ENCODE measurements at places on chromosomes 13 and 19. TPM values are rescaled to one million over a fixed set of nuclear protein-coding genes. Genes with fewer than 3 reads are reported as not detected.

DNA sequence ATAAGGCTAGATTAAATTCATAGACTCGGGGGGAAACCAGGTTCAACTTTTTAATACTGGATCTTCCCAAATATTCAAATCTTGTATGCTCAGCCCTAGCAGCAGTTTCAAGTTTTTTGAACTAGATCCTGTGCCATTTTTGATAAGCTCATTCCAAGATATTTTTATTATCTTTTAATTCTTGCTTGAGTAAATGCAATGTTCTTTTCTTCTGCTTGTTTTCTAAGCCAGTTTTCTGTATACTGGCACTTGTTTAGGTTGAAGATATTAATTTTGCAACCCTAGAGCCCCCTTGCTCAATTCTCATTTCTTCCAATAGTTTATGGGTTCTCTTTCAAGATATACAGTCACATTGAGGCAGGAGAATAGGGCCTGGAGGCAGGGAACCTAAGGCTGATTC lies 13.1 kb upstream of the PNMA8C start:
- H3K27ac ChIP-seq, result no peak overlapping the region
- no peaks in the 10 kb centered on the region for H3K36me3 ChIP-seq
- no peak overlapping the region for H3K4me3 ChIP-seq
- H3K4me1 ChIP-seq, result no peaks in the 10 kb centered on the region

GRCh38 chr13:21738630-21739029 lies 67.8 kb downstream of the FGF9 start:
- H3K27ac ChIP-seq, result no peak overlapping the region
- no peak overlapping the region for H3K4me3 ChIP-seq
- DNase-seq, result no peak
- no peaks in the 10 kb centered on the region for H3K36me3 ChIP-seq
- H3K4me1 ChIP-seq, result no peaks in the 10 kb centered on the region
- H3K27me3 ChIP-seq, result peaks cover 20% of the 10 kb centered on the region

DNA sequence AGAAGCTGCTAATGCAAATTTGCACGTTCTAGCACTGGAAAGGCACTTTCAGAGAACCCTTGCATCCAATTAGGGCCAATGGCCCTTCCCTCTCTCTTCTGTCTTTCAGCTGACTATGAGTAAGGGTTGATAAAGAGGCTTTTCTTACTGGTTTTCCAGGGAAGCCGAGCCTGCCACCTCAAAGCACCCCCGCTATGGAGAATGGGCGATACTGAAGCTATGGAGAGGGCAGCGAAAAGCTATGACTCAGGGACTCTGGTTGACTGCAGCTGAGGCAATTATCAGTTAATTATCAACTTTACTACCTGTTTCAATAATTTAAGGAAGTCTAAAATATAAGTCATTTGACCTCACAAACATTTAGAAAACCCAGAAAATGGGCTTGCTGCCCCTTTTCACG lies 115.8 kb downstream of the TRPC4 start:
- no peak overlapping the region for H3K4me3 ChIP-seq
- no peak for DNase-seq
- no peaks in the 10 kb centered on the region for H3K36me3 ChIP-seq
- H3K27me3 ChIP-seq, result no peaks in the 10 kb centered on the region

DNA sequence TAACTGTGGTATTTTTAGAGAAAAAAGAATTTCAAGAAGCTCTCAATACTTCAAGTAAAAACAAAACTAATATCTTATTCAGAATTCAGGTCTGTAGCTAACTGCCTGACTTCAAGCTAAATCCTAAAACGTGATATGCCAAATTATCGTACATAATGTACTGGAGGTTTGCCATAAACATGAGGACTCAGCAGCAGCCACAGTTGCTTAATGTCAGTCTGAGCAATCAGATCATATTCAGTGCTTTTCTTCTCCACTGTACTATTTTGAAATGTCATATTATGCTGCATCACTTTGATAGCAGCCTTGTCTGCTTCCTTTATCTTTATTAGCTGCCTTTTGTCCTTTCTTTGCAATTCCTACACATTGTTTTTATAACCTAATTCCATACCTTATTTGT lies 265.1 kb upstream of the EDNRB start:
- H3K27ac ChIP-seq, result no peak overlapping the region
- H3K4me3 ChIP-seq, result no peak overlapping the region
- DNase-seq, result no peak
- H3K4me1 ChIP-seq, result no peaks in the 10 kb centered on the region
- no peaks in the 10 kb centered on the region for H3K27me3 ChIP-seq
- H3K36me3 ChIP-seq, result no peaks in the 10 kb centered on the region

DNA sequence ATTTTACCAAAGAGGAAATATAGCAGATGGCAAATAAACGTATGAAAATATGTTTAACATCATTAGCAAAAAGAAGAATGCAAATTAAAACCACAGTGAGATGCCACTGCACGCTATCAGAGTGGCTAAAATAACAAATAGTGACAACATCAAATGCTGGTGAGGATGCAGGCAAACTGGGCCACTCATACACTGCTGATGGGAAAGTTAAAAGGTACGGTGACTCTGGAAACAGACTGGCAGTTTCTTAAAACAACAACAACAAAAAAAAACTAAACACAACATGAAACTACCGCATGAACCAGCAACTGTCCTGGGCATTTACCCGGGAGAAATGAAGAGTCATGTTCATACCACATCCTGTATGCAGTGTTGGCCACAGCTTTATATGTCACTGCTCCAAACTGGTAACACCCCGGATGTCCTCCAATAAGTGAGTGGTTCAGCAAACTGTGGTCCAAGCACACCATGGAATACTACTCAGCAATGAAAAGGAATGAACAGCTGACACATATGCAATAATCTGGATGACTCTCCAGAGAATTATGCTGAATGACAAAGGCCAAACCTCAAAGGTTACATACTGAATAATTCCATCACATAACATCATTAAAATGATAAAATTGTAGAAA lies 22.3 kb downstream of the EPS15L1 start:
- H3K36me3 ChIP-seq, result peaks cover 10% of the 10 kb centered on the region
- H3K27me3 ChIP-seq, result no peaks in the 10 kb centered on the region
- peak; percentile 25 for DNase-seq
- H3K4me3 ChIP-seq, result peak overlapping the region; percentile 18

DNA sequence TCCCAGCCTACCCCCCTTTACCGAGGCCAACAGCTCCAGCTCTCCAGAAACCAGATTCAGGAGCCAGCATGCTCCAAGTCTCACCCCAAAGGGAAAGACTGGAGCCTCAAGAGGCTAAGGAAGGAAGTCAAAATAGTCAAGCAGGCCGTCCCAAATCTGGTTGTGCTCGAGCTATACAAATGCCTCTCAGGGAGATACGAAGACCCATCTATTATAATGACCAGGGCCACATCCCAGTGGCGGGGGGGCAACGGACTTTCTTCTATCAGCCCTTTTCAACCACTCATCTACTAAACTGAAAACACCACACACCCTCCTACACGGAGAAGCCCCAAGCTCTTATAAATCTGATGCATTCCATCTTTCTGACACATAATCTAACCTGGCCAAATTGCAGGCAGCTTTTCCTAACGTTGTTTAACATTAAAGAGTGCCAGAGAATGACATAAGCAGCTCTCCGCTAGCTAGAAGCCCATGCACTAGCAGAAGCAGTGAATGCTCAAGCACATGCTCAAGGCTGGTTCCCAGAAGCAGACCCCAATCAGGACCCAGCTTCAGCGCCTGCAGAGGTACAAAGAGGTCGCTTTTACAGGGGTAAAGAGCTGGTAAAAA lies 104.6 kb upstream of the ZNF98 start:
- no peaks in the 10 kb centered on the region for H3K4me1 ChIP-seq
- H3K36me3 ChIP-seq, result no peaks in the 10 kb centered on the region
- DNase-seq, result no peak
- no peak overlapping the region for H3K27ac ChIP-seq
- H3K27me3 ChIP-seq, result peaks cover 6% of the 10 kb centered on the region
- H3K4me3 ChIP-seq, result no peak overlapping the region

DNA sequence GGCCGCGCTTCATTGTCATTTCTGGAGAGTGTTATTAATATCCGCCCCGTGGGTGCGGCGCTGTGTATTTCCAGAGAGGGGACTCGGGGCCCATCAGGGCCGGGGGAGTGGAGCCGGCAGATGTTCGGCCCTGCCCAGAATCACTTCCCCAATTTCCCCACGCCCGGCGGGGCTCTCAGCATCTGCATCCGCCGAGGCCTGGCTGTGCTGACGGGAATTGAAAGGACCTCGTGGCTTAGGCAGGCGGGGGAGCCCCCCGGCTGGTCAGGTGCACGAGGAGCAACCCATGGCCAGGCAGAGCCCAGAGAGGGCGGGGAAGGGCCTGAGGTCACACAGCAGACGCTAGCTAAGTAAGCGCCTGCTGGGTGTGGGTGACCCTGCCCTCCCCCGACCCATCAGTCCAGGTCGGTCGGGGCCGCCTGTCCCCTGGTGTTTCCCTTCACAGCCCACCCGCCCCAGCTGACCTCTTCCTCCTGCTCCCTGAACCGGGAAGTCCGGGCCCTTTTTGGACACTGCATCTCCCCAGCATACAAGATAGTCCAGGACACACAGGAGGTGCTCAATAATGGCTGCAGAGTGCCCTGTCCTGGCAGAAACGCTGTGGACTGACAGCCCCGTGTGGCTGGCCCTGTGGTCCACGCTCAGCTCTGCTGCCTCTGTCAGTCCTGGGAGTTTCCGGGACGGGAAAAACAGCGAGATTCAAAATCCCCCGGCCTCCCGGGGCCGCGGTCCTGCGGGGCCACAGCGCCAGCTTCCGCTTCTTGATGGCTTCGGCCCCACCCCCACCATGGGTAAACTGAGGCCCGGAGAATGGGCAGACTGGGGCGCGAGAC lies 22.1 kb downstream of the ARID3A start:
- H3K27me3 ChIP-seq, result no peaks in the 10 kb centered on the region
- peaks cover 20% of the 10 kb centered on the region for H3K4me1 ChIP-seq
- H3K27ac ChIP-seq, result no peak overlapping the region
- no peak overlapping the region for H3K4me3 ChIP-seq
- H3K36me3 ChIP-seq, result no peaks in the 10 kb centered on the region
- peak; percentile 44 for DNase-seq

DNA sequence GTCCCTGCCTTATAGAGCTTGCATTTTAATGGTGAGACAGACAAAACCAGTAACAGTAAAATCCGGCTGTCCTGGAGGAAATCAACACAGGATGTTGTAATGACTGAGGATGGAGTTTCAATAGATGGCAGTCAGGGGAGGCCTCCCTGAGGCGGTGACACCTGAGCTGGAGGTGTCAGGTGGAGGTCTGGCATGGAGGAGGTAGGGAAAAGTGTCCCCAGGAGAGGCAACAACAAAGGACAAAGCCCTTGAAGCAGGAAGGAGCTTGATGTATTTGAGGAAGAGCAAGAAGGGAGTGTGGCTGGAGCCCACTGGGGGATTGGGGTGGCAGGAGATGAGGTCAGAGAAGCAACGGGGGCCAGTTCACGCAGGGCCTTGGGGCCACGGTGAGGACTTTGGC lies 7.8 kb downstream of the GRIN2D start:
- H3K27ac ChIP-seq, result peak overlapping the region; percentile 54
- peaks cover 24% of the 10 kb centered on the region for H3K27me3 ChIP-seq
- no peak overlapping the region for H3K4me3 ChIP-seq
- no peaks in the 10 kb centered on the region for H3K36me3 ChIP-seq
- DNase-seq, result no peak

DNA sequence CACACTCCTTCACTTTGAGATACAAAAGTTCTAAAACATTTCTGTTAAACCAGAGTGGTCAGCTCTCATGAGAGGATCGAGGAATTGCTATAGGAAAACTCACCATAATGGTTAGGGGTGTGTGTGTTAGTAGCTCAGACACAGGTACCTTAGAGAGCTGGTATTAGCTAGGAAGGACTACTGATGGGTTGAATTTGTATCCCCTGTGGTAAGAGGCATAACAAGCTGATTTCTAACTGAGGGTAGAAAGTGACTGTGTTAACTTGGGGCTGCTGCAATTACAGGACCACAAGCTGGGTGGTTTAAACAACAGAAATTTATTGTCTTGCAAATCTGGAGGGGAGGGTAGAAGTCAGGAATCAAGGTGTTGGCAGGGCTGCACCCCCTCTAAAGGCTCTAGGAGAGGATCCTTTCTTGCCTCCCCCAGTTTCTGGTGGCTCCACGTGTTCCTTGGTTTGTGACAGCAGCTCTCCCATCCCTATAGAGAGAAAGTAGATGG lies 17.4 kb downstream of the LEUTX start:
- peaks cover 7% of the 10 kb centered on the region for H3K4me1 ChIP-seq
- H3K36me3 ChIP-seq, result no peaks in the 10 kb centered on the region
- H3K27me3 ChIP-seq, result no peaks in the 10 kb centered on the region
- H3K27ac ChIP-seq, result no peak overlapping the region
- no peak overlapping the region for H3K4me3 ChIP-seq
- no peak for DNase-seq

- peaks cover 2% of the 10 kb centered on the region for H3K36me3 ChIP-seq
- H3K4me3 ChIP-seq, result peak overlapping the region; percentile 82
- H3K4me1 ChIP-seq, result peaks cover 71% of the 10 kb centered on the region
Observed at GRCh38 chr19:45103156-45103507, 10.2 kb downstream of the PPP1R37 start.

GRCh38 chr19:51983361-51983760 lies 3.3 kb downstream of the ZNF350 start:
- H3K36me3 ChIP-seq, result peaks cover 70% of the 10 kb centered on the region
- no peak overlapping the region for H3K4me3 ChIP-seq
- H3K27ac ChIP-seq, result no peak overlapping the region
- DNase-seq, result no peak

DNA sequence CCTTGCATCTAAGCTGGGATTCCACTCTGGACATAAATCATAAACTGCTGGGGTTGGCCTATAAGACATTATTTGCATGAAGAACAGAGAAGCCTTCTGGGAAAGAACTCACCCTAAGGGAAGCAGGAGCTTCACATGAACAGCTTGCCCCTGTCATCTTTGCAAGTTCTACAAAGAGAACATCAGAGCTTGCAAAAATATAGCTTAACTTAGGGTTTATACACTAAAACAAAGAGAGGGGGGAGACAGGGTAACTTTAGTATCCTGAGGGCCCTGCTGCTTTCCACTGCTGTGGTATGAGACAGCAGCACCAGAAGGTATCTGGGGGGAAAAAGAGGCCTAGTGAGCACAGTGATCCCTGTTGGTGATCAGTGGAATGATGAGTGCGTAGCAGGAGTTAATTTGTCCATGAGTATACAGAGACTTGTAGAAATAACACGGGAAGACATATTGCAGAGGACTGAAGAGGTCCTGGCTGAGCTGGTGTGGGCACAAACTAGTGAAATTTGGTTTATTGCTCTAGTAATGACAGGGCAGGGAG lies 116.1 kb upstream of the TSC22D1 start:
- H3K4me3 ChIP-seq, result no peak overlapping the region
- no peak for DNase-seq
- no peaks in the 10 kb centered on the region for H3K4me1 ChIP-seq
- peaks cover 16% of the 10 kb centered on the region for H3K27me3 ChIP-seq

- H3K27me3 ChIP-seq, result peaks cover 22% of the 10 kb centered on the region
- peaks cover 29% of the 10 kb centered on the region for H3K4me1 ChIP-seq
- H3K36me3 ChIP-seq, result no peaks in the 10 kb centered on the region
Observed at GRCh38 chr19:39080431-39080830, 3.7 kb upstream of the ACP7 start.

- peaks cover 14% of the 10 kb centered on the region for H3K27me3 ChIP-seq
- no peaks in the 10 kb centered on the region for H3K36me3 ChIP-seq
- no peak overlapping the region for H3K4me3 ChIP-seq
- peaks cover 19% of the 10 kb centered on the region for H3K4me1 ChIP-seq
- no peak for DNase-seq
Observed at GRCh38 chr13:51066091-51066831, 44.8 kb downstream of the C13orf42 start.

KCNN4 gene
- total RNA-seq, result 92.9 TPM

GPATCH1 gene
- 18.3 TPM for total RNA-seq

CEACAM8 gene
- not detected for total RNA-seq

OR7A5 gene
- not detected for total RNA-seq

CRTC1 gene
- total RNA-seq, result 25.7 TPM

APOC4 gene
- total RNA-seq, result not detected

LENG1 gene
- 20.5 TPM for total RNA-seq

MYPOP gene
- total RNA-seq, result 10.5 TPM

WASF3 gene
- 0.16 TPM for total RNA-seq

RNF225 gene
- total RNA-seq, result 0.39 TPM

CRX gene
- not detected for total RNA-seq

CYP2A6 gene
- not detected for total RNA-seq

OR7C1 gene
- not detected for total RNA-seq
